ENCODE measurements at places on chromosomes 1 and 21. TPM values are rescaled to one million over a fixed set of nuclear protein-coding genes. Genes with fewer than 3 reads are reported as not detected.

The GBP4 gene
- 6.6 TPM for total RNA-seq

DNA sequence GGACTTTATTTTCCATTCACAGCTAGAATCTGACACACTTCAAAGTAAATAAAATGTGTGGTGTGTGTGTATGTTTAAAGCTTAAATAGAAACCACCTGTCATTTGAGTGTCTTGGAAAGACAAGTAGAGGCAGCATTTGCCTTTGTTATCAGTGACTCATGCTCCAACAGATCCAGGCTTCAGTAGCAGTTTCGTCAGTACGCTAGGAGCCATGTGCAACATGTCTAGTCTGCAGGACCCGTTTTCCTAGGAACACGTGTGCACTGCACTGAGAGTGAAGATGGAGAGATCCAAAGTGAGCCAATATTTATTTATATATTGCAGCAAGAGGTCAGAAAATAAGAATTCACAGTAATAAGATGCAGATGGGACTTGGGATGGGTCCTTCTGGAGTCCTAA lies 41.8 kb downstream of the SGIP1 start:
- DNase-seq, result no peak

DNA sequence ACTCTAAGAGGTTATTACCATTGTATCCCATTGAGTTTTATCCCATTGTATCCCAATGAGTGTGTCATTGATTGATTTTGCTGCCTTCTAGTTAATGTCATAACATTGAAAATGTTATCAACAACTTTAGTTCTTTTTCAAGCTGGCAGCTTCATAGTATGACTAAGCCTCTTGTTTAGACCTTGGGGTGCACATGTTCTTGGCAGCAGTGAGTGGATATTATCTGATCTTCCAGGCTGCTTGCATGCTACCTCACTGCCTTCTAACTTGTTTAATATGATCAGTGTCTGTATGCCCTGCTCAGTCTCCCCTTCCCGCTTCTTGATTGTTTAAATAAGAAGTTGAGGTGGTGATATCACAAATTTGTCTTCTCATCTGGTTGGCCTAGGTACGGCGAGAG lies 24.6 kb downstream of the NTPCR start:
- no peak for DNase-seq

The FCMR gene
- 1.3 TPM for total RNA-seq

The EPHX1 gene
- total RNA-seq, result 127 TPM

DNA sequence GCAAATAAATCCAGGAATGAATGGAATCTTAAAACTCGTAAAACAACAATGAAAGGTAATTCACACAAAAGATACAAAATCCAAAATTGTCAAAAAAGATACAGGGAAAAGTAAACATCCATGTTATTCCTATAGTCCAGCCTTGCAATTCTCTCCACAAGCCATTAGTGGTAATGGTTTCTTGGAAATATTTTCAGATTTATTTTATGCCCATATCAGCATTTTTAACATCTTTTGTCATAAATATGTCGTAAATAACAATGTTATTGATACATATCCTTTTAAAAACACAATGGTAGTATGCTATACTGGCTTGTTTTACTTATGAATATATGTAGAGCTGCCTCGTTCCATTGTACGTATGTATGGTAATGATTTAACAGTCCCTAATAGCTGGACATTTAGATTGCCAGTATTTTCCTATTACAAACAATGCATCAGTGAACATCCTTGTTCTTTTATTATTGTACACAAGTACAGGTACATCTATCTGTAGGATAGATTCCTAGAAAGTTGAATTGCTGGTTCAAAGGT lies 30.6 kb downstream of the DNTTIP2 start:
- DNase-seq, result no peak

DNA sequence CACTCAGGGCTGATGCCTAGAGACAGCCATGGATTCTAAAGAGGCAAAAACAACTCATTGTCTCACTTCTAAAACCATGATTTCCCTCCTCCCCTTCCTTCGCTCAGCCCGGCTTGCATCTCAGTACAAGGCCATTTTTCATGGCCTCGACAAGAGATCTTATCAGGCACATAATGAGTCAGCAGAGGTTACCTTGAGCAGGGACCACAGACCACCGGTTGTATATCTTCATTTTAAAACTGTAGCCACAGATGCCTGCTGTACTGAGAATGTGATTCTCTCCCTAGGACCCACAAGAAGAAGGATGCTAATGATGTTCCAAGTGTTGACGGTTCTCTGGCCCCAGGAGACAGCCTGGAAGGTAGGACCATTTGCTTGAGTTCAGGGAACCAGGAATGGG lies 331.9 kb downstream of the AJAP1 start:
- DNase-seq, result no peak

GRCh38 chr1:36285443-36286101 lies 20.6 kb upstream of the SH3D21 start:
- no peak for DNase-seq

DNA sequence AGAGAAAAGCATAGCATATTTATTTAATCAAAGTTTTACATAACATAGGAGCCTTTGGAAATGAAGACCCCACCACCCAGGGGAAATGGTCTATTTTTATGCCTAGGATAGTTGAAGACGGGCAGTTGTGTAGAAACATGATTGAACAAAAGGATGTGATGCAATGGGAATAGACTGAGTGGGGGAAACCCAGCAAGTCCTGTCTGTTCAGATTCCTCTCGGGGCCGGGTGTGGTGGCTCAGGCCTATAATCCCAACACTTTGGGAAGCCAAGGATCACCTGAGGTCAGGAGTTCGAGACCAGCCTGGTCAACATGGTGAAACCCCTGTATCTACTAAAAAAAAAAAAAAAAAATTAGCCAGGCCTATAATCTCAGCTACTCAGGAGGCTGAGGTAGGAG lies 298.3 kb downstream of the MATN1 start:
- DNase-seq, result no peak

All from ascending aorta (tissue), 2 donors.